ENCODE measurements at places on chromosomes 4 and X.

DNA sequence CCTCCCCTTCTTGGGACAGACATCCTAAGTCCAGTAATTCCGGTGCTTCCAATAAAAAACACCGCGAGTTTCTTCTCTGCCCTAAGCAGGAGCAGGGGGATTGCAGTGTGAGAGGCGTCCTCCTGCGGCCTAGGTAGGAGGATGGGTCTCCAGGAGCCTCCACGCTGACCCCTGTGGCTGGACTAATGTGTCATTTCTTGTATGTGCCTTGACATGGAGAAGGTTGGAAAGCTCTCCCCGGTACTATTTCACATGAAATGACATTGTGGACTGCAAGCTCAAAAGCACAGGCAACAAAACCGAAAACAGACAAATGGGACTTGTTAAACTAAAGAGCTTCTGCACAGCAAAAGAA is 66.6 kb upstream of the ENPP6 start:
- no peak for DNase-seq

GRCh38 chr4:48193096-48193836 is 59.2 kb upstream of the TXK start:
- no peak for DNase-seq

GRCh38 chrX:84175274-84175673 is 12.7 kb downstream of the RPS6KA6 start:
- DNase-seq: no peak

- no peak for DNase-seq
These were observed 9.8 kb downstream of the ATP8A1 start for GRCh38 chr4:42646999-42647541.

DNA sequence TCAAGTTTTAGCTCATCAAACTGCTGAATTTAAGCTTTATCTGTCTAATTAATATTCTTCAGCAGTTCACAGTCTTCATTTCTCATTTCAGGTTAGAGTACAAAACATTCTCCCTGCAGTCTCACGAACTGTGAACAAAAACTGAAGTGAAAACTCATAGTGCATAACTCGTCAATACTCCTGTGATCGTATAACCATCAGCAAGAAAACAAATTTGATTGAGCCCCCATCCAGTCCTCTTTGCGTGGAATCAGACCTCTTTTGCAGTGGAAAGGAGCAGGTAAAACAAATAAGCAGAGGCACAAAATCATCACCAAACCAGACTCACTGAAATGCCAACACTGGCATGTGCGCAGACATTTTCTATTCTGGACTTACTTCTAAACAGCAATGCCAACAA is 12.7 kb downstream of the ADAM29 start:
- no peak for DNase-seq

- DNase-seq: no peak
These were observed 187.5 kb downstream of the NSUN7 start for GRCh38 chr4:40937140-40937725.

- DNase-seq: no peak
These were observed 334.0 kb upstream of the CPEB2 start for GRCh38 chr4:14668296-14668695.

DNA sequence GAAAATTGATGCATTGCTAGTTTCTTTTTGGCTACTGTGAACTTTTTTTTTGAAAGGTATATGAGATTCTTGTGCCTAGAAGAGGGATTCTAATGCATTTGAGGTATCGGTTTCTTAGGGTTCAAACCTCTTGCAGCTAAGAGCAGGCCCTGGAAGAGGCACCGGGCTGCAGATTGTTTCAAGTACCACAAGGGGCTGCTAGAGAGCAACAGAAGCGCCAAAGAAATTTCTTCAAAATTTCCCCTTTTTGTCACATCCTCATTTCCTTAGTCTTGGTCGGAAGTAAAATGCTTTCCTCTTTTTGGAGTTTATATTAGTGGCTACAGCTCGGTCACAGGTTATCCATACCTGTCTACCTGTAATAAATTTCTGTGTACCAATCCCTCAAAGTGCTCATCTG is 89.8 kb downstream of the PDGFRA start:
- peak; percentile 6 for DNase-seq

DNA sequence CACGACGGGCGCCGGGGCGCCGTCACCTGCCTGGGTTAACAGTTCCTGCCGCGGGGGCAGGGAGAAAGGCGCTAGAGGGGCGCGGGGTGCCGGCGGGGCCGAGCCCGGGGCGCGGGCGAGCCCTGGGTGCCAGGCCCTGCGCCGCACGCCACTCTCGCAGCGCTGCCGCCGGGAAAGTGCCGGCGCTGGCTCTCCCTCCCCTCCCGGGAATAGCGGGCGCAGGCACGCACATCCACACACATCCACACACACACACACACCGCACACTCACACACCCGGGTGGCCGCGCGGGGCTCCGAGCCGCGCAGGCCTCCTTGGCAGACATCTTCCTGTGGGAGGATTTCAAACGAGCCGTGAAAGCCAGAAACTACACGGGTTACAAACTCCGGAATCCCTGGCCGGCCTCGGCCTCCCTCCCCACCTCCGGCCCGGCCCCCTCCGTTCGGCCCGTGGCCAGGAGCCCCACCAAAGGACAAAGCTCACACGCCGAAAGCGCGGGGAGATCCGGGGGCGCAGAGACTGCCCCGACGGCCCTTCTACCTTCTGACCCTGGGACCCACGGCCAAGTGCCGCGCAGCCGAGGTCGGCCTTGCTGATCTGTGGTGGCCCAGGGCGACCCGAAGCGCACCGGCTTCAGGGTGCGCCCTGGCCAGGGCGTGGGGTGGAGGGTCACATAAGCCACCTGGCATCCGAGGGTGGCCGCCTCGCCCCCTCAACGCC is 92.3 kb downstream of the BCOR start:
- no peak for DNase-seq

- DNase-seq: no peak
These were observed 155.6 kb upstream of the PACRGL start for GRCh38 chr4:20544645-20545044.

GRCh38 chr4:101850698-101851097 is 60.2 kb downstream of the BANK1 start:
- no peak for DNase-seq
